ENCODE measurements at places on chromosomes 7 and 10.

DNA sequence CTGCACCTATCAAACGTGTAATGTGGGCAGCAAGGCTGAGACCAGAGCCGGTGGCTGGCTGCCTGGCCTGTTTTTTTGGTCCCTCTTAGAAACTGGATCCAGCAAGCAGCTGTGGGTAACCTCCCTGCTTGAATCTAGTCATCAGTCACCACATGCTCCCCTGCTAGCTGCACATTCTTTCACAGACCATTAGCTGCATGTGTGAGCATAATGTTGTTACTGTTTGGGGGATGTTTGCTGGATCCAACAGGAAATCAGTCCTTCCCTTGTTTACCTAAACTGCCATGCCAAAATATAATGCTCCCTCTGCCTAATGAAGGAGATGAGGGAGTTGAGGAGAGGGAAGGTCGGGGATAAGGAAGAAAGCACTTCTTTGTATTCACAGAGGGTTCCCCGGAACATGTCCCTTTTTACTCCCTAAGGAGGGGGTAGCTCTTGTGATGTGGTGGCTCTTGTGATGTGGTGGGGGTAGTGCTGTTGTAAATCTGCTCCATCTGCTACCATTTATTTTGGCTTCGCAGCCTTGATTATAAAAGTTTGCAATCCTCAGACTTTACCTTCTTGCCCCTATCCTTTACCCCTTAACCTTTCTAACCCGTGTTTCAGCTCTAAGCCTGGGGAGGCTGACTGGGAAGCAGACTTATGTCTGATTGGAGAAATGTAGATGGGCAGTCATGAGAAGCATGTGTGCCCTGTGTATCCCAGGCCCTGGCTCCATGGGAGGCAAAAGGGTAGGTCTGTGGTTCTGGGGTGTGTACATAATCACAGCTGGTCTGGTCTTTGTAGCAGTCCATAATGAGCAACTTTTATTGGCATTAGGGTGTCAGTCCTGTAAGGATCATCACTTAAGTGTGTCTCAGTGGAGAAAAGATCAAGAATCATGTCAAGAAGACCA is 20.8 kb downstream of the LOXL4 start:
- DNase-seq, result peak; percentile 80

- no peak for DNase-seq
Measured at GRCh38 chr7:127245002-127245401, 7.7 kb downstream of the GRM8 start.

DNA sequence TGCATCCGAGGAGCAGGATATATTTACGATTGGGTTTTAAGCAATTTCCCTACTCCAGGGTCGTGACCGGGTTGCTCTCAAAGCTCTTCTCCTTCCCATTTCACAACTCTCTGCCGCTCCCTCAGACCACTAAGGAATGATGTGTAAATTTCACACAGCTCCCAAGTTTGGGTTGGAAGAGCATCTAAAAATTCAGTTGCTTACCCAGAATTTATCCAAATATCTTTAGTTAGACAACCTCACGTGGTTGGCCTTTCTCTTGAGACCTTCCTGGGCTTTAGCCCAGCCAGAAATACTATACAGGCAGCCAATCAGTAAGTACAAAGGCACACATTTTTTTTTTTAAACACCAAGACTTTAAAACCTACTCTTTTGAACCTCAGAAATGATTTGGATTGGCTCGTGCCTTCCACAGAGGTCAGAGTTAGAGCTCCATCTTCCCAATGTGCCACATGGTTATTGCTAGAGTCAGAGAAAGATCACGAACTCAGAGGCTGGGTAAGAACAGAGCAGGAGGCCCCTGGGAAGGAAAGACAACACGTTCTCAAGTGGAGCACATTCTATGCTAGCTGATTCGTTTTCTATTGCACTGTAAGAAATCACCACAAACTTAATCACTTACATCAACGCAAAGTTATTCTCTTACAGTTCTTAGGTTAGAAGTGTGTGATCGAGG is 335.4 kb upstream of the MGMT start:
- no peak for DNase-seq

DNA sequence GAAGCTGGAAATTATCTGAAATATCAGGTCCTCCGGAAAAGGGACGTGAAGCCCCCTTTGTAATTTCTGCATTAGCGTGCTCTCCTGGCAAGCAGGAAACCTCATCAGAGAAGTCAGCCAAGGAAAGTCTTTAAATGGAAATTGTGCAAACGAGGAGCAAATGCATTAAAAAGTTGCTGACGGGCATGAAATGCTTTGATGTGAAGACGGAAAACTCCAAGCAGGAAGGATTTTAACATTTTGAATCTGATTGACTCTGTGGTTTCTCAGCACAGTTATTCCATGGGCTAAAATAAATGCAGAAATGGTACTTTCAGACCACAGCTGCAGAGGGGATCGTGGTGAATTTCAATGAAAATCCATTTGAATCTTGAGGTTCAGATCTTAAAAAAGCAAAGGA is 167.8 kb downstream of the AHR start:
- peak; percentile 32 for DNase-seq

DNA sequence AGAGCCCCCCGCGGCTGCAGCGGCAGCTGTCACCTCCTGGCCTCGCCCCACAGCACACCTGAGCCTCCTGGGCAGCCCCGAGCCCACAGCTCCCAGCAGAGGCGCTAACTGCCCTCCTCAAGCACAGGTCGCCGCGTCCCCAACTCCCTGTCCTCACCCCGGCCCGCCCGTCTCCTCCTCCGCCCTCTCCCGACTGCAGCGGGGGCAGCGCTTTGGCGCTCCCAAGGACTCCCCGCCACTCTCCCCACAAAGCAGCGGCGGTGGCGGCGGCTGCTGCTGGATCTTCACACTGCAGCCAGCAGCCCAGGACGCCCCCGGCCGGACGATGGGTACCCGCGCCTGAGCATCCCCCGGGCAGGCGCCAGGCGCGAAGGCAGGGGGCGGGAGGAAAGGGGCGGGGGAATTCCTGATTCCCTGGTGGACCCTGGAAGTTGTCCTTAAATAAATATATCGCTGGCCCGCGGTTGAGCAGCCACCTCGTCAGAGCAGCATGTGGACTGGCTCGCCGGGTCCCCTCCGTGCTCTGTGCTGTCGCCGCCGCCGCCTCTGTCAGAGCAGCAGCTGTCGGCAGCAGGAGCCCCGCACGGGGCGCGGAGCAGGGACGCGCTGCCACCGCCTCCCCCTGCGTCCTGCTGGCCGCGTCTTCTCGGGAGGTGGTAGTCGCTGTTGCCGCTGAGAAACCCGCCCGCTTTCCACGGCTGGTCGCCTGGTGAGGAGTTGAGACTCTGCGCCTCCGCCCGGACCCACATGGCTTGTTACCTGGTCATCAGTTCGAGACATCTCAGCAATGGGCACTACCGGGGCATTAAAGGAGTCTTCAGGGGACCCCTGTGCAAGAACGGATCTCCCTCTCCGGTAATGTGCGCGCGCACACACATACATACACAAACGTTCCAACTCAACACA is at the start of gene ZNF804B:
Gene ZNF804B, plus strand, starts transcription at position 471 of the 906 bp plus-strand sequence. Its CDS starts 277 bp downstream, at position 748.
- no peak for DNase-seq

GRCh38 chr10:70698211-70698610 is 25.9 kb downstream of the ADAMTS14 start:
- no peak for DNase-seq

GRCh38 chr10:126928274-126928673 is 23.0 kb downstream of the DOCK1 start:
- DNase-seq, result peak; percentile 24

GRCh38 chr10:90911133-90912051 is 9.5 kb downstream of the ANKRD1 start:
- DNase-seq, result peak; percentile 70

GRCh38 chr10:89609833-89610346 is 35.2 kb downstream of the PANK1 start:
- DNase-seq, result no peak

DNA sequence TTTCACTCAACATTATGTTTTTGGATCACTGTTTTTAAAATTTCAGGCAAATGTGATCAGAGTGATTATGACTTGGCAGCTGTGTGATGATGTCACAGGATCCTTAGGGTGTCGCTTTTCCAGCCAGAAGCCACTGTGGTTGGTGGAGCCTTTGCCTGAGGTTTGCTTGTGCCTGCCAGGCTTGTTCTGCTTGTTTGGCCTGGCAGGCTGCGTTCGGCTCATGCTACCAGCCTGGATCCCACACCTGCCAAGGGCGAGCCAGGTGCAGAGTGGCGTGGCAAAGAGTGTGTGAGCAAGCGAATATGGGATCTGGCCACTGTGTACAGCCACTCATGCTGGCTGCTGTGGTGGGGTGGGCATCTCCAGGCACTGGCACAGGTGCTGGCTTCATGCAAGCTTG is 55.7 kb downstream of the ADK start:
- DNase-seq, result no peak

GRCh38 chr10:132299371-132300336 is 8.1 kb downstream of the STK32C start:
- no peak for DNase-seq

- no peak for DNase-seq
Measured at GRCh38 chr10:50595785-50596184, 28.0 kb downstream of the SGMS1 start.

DNA sequence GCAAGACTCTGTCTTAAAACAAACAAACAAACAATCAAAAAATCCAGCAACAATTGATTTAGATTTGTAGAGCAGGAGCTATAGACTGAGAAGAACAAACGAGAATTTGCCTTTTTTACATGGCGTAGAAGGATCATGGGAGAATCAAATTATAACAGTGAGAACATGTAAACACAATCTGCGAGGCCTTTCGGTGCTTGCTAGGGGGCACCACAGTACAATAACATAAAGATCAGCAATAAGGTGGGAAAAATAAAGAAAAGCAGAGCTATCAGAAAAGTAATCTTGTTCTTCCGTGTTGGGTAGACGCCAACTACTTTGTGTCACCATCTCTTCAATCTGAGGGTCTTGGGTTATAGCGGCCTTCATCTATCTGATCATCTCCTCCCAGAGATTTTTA is 82.2 kb downstream of the NOD1 start:
- DNase-seq, result peak; percentile 20

DNA sequence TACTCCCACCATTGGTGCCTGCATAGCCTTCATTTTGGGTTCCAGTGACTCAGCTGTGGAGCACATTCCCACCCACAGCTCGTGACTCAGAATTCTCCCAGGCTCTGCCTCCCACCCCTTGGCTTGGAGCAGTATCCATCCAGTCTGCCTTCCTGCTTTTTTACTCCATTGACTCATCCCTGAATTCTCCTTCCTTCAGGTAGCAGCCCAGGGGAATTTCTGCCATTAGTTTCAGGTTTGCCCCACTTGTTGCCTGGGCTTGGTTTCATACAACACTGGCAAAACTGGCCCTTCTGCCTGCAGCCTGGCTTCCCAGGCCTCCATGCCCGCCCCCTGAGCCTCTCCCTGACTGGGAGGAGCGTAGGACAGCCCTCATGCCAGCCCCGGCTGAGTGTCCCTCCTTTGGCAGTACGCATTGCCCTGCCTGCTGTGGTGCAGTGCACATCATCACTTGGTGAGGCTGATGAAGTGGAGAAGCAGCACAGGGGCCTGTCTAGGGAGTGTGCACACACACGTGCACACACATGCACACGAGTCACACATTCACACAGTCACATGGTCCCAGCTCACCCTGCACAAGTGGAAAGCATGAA is 55.0 kb downstream of the SNX10 start:
- no peak for DNase-seq

- DNase-seq, result peak; percentile 96
Measured at GRCh38 chr7:134613623-134614347, 32.9 kb upstream of the BPGM start.

GRCh38 chr10:76311752-76312636 is 880.6 kb downstream of the LRMDA start:
- no peak for DNase-seq

- no peak for DNase-seq
Measured at GRCh38 chr7:135217645-135218509, 6.6 kb upstream of the WDR91 start.

- no peak for DNase-seq
Measured at GRCh38 chr7:150481186-150481920, 30.9 kb downstream of the GIMAP8 start.

- no peak for DNase-seq
Measured at GRCh38 chr7:7185371-7185989, 3.1 kb downstream of the C1GALT1 start.

- peak; percentile 4 for DNase-seq
Measured at GRCh38 chr10:26437637-26438461, at the start of gene APBB1IP. TSS of gene APBB1IP (plus strand) at chr10:26438341. CDS start at chr10:26492327, 53,986 bp downstream.

DNA sequence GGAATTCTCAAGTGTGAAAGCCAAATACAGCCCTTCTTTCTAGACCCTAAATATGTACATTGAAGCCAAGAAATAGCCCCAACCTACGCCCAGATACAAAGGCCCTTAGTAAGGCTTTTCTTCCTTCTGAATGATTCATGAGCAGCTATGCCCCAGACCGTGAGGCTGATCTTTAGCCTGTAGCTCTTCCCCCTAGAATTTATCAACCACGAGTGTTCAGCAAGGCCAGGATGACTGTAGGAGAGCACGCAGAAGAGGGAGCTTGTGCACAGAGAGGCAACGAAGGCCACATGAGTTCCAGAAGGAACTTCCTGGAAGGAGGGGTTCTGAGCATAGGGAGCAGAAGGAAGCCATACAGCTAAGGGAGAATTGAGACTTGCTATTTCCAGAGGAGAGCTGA is 53.0 kb upstream of the HABP2 start:
- no peak for DNase-seq

- no peak for DNase-seq
Measured at GRCh38 chr7:40041456-40041855, 91.4 kb downstream of the CDK13 start.

DNA sequence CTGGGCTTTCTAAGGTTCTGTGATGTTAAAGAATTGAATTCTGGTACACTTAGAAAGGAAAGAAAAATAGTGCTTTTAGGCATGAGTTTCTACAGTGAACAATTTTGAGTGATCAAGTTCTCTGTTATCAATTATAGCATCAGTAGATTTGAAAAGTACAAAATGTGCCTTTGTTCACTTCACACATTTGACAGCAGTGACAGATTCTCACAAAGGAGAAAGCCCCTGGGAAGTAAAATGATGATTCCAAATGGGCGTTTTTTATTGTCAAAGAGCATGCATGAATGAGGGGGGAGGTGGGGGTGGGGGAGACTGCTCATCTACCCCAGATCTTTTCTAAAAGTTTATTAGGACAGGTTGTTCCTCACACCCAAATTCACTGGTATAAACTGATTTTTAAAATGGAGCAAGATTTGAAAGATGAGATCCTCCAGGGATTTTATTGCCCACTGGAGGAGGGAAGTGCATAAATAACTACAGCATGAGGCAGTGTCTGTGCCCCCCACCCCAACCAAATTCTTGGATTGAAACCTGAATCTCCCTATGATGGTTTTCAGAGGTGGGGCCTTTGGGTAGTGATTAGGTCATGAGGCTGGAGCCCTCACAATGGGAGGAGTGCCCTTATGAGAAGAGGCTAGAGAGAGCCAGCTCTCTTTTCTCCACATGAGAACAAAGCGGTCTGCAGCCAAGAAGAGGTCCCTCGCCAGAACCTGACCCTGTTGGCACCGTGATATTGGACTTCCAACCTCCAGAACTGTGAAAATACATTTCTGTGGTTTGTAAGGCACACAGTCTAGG is 79.5 kb downstream of the AOAH start:
- peak; percentile 16 for DNase-seq

GRCh38 chr7:77765481-77765880 is 32.8 kb downstream of the TMEM60 start:
- DNase-seq, result no peak

Measured in foreskin fibroblast (primary cell).